ENCODE measurements at places on chromosomes 2 and 18.
A peak's percentile ranks its signal among the peaks of the same experiment; 100 is the strongest.

- no peaks in the 10 kb centered on the region for H3K36me3 ChIP-seq
- no peak overlapping the region for H3K27ac ChIP-seq
- no peak for DNase-seq
Measured at GRCh38 chr2:3612639-3613523, 18.0 kb downstream of the COLEC11 start.

DNA sequence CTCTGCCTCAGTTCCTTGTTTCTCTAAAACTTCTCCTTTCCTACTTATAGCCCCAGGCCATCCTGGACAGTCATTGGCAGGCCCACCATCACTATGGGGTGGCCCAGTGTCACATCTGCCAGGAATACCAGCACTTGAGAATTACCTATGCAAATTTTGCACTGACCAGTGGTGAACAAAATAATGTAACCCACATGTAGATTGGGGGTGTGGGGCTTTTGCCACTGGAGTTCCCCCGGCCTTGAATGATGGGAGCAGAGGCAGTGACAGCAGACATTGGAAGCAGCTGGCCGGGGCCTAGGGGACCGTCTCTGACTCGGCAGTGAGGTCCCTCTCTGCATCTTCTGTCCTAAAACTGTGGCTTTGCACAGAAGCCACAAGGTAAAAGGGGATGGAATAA is 24.9 kb upstream of the DNMT3A start:
- H3K36me3 ChIP-seq: no peaks in the 10 kb centered on the region
- no peak overlapping the region for H3K27ac ChIP-seq
- DNase-seq: no peak
- no peak overlapping the region for H3K4me3 ChIP-seq

GRCh38 chr2:62765619-62766376 is 60.3 kb downstream of the EHBP1 start:
- H3K27ac ChIP-seq: no peak overlapping the region
- no peaks in the 10 kb centered on the region for H3K27me3 ChIP-seq
- H3K4me3 ChIP-seq: no peak overlapping the region
- H3K4me1 ChIP-seq: peaks cover 11% of the 10 kb centered on the region
- no peak for DNase-seq

DNA sequence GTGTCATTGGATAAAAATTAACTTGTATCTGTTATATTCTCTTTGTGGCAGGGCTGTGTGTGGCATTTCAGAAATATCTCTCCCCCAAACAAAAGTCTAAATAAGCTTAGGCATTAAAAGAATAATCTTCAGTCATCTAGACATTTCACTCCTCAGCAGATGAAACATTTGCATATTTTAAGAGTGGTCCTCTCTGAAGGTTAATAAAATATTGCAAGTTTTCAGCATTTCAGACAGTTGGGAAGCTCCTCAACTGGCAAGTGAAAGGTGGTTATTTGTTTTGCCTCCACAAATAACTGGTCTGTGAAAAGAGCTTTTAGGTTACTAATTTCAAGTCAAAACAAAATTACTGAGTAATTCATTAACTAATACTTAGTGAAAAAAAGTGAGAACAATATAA is 462.6 kb downstream of the EPHA4 start:
- H3K27ac ChIP-seq: no peak overlapping the region
- no peaks in the 10 kb centered on the region for H3K36me3 ChIP-seq
- H3K4me1 ChIP-seq: no peaks in the 10 kb centered on the region
- DNase-seq: no peak
- no peak overlapping the region for H3K4me3 ChIP-seq
- H3K27me3 ChIP-seq: no peaks in the 10 kb centered on the region

DNA sequence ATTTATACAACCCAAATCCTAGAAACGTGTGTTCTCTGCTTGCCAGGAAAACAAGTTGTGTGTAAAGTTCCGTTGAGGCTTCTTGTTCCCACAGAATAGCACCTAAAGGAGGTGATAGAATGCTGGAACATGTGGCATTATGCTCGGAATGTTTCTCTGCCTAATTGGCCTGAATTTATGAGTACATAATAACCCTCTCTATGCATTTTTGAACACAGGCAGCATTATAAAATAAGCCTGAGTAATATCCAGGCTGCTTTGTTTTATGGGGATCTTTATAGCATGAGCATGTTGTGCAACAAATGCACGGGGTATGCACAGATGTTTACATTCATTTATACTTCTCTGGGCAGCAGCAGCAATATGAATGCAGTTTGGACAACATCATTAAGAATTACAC is 385.7 kb downstream of the MBD2 start:
- H3K4me1 ChIP-seq: no peaks in the 10 kb centered on the region
- H3K4me3 ChIP-seq: no peak overlapping the region
- no peaks in the 10 kb centered on the region for H3K36me3 ChIP-seq
- H3K27ac ChIP-seq: no peak overlapping the region

DNA sequence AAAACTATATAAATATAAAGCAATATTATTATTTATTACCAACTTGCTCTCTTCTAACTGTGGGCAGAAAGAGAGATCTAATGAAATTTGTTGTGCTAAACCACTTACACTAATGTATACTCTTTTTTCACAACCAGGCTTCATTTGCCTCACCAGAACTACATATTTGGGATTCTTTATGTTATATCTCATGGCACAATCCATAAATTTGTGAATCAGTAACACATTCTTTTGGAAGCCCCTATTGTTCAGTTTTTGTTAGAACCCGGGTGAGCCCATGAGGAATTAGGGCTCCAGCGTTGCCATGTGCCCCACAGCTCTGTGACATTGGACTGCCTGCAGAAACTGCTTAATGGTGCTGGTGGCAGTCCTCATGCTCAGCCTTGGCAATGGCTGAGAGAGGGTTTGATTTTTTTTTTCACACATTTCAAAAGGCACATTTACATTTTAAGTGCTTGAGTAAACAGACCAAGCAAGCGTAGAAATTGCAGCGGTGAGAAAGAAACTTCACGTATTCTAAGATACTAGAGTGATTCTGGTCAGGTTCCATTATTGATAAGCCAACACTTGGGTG is 15.3 kb downstream of the VIT start:
- no peaks in the 10 kb centered on the region for H3K4me1 ChIP-seq
- no peaks in the 10 kb centered on the region for H3K27me3 ChIP-seq
- H3K36me3 ChIP-seq: no peaks in the 10 kb centered on the region
- no peak overlapping the region for H3K27ac ChIP-seq

GRCh38 chr2:115163572-115163971 is 721.1 kb downstream of the DPP10 start:
- H3K4me1 ChIP-seq: peaks cover 18% of the 10 kb centered on the region
- H3K36me3 ChIP-seq: no peaks in the 10 kb centered on the region
- no peaks in the 10 kb centered on the region for H3K27me3 ChIP-seq
- DNase-seq: no peak
- H3K4me3 ChIP-seq: no peak overlapping the region

GRCh38 chr2:180540761-180541160 is 439.6 kb upstream of the UBE2E3 start:
- H3K27me3 ChIP-seq: no peaks in the 10 kb centered on the region
- H3K4me3 ChIP-seq: no peak overlapping the region
- H3K27ac ChIP-seq: no peak overlapping the region
- DNase-seq: no peak
- no peaks in the 10 kb centered on the region for H3K4me1 ChIP-seq
- no peaks in the 10 kb centered on the region for H3K36me3 ChIP-seq

GRCh38 chr2:44242904-44243303 is 32.4 kb upstream of the SLC3A1 start:
- H3K4me3 ChIP-seq: no peak overlapping the region
- no peak for DNase-seq
- peak overlapping the region; percentile 95 for H3K27ac ChIP-seq
- H3K27me3 ChIP-seq: no peaks in the 10 kb centered on the region

DNA sequence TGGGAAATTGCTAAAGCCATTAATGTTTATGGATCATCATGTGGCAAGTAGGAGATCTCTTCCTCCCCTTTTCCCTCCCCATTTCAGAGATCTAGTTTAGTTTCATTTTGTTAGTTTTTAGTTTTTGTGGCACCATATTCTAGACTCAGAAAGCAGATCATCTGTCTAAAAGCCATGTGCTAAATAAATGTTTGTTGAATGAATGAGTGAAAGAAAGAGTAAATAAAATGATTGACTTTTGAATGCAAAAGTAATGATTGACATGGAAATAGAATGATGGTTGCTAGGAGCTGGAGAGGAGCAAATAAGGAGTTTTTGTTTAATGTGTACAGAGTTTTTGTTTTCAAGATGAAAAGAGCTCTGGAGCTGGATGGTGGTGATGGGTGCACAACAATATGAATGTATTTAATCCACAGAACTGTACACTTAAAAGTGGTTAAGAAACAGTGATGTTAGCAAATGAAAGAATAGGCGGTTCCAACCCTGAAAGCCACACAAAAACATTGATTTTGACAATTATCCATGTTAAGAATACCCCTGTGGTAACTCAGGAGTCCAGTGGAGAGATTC is 23.6 kb downstream of the TMEM178A start:
- H3K4me1 ChIP-seq: no peaks in the 10 kb centered on the region
- DNase-seq: no peak
- H3K4me3 ChIP-seq: no peak overlapping the region
- H3K36me3 ChIP-seq: no peaks in the 10 kb centered on the region
- H3K27ac ChIP-seq: no peak overlapping the region

GRCh38 chr18:3717376-3718025 is 267.5 kb downstream of the TGIF1 start:
- H3K4me3 ChIP-seq: no peak overlapping the region
- H3K36me3 ChIP-seq: no peaks in the 10 kb centered on the region
- no peak for DNase-seq
- no peak overlapping the region for H3K27ac ChIP-seq

DNA sequence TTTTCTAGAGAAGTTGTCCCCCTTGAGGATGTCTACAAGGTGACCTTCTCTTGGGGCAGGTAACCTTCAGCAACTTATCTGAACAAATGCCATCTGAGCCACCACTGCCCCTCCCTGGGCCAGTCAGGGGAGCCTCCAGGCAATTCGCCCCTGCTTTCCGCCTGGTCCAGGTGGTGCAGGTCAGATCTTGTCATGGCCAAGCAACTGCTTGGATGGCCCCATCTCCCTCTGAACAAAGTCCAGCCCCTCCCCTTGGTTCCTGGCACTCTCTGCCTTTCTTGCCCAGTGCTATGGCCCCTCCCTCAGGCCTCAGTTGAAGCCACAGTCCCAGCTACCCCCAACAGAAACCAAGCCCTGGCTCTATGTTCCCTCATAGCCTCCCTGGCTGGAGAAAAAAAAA is 138.7 kb downstream of the ALPK2 start:
- H3K27me3 ChIP-seq: no peaks in the 10 kb centered on the region
- no peak overlapping the region for H3K27ac ChIP-seq
- no peak overlapping the region for H3K4me3 ChIP-seq
- H3K4me1 ChIP-seq: no peaks in the 10 kb centered on the region

DNA sequence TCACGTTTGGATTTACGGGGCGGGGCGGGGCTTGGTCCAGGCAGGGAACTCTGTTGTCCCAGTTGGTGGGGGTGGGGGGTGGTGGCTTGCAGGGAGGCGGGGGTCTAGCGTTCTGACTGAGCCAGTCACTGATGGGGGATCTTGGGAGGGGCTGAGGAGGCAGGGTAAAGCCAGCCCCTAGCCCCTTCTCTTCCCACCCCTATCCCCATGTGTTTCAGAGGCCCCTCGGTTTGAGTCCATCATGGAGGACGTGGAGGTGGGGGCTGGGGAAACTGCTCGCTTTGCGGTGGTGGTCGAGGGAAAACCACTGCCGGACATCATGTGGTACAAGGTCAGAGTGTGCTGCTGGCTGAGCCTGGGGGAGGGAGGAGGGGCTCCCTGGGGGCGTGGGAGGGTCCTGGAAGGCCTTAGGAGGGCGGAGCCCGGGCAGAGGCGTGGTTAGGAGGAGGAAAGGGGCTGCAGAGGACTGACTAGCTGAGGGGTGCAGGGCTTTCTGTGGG is 22.0 kb upstream of the GMPPA start:
- no peaks in the 10 kb centered on the region for H3K27me3 ChIP-seq
- no peak for DNase-seq
- H3K27ac ChIP-seq: no peak overlapping the region
- H3K4me3 ChIP-seq: no peak overlapping the region
- H3K36me3 ChIP-seq: no peaks in the 10 kb centered on the region
- H3K4me1 ChIP-seq: no peaks in the 10 kb centered on the region

DNA sequence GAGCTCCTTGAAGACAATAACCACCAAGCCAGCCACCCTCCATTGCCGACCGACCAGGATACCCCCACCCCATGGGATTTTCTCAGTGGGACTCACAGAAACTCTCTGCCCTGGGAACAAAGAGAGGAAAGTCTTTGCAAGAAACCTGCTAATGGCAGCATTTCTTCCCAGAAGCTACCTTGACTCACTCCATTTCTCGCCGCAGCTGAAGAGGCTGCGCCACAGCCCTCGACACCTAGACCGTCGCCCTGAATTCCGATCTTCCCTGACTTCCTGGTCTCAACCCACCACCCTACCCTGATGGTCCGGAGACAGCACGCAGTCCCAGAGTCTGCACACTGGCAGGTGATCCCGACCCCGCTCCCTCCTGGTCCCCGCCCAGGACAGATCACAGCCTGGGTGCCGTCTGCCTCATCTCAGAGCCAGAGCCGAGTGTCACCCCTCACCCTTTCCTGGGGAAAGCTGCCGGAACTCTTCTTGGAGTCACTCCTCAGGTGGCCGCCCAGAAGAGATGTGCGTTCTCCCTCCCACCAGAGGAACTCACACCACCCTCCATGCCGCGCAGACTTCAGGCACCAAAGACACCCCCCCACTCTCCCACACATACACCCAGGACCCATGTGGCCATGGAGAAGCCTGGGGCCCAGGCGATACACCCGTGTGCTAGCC is 24.6 kb downstream of the AQP12A start:
- H3K27me3 ChIP-seq: no peaks in the 10 kb centered on the region
- H3K36me3 ChIP-seq: no peaks in the 10 kb centered on the region
- peak; percentile 30 for DNase-seq
- H3K4me3 ChIP-seq: no peak overlapping the region
- H3K27ac ChIP-seq: no peak overlapping the region

- no peak overlapping the region for H3K27ac ChIP-seq
- no peak overlapping the region for H3K4me3 ChIP-seq
- no peaks in the 10 kb centered on the region for H3K27me3 ChIP-seq
- no peaks in the 10 kb centered on the region for H3K36me3 ChIP-seq
Measured at GRCh38 chr18:58615140-58616132, 13.5 kb downstream of the ALPK2 start.

GRCh38 chr2:75292826-75293225 is 93.5 kb upstream of the TACR1 start:
- DNase-seq: no peak
- H3K4me1 ChIP-seq: no peaks in the 10 kb centered on the region
- no peaks in the 10 kb centered on the region for H3K27me3 ChIP-seq
- H3K27ac ChIP-seq: no peak overlapping the region
- H3K36me3 ChIP-seq: no peaks in the 10 kb centered on the region

DNA sequence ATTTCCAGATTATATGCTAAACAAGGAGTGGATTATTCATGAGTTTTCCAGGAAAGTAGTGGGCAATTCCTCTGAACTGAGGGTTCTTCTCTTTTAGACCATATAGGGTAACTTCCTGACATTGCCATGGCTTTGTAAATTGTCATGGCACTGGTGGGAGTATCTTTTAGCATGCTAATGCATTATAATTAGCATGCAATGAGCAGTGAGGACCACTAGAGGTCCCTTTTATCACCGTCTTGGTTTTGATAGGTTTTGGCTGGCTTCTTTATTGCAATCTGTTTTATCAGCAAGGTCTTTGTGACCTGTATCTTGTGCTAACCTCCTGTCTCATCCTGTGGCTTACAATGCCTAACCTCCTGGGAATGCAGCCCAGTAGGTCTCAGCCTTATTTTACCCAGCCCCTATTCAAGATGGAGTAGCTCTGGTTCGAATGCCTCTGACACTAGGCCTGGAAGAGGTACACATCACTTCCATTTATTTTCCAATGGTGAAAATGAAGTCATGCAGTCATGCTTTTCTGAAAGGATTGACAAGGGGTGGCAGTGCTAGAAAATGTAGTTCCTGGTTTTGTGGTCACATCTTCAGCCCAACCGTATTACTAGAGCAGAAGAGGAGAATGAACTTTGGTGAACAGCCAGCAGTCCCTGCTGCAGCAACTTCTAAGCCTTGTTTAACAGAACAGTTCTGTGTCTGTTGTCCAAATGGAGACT is 26.6 kb upstream of the ITGA4 start:
- DNase-seq: no peak
- no peaks in the 10 kb centered on the region for H3K4me1 ChIP-seq
- no peak overlapping the region for H3K27ac ChIP-seq

All from pancreas (tissue), 10 donors.